AG04449 (cell line): ENCODE measurements at places on chromosomes 3 and 15.

DNA sequence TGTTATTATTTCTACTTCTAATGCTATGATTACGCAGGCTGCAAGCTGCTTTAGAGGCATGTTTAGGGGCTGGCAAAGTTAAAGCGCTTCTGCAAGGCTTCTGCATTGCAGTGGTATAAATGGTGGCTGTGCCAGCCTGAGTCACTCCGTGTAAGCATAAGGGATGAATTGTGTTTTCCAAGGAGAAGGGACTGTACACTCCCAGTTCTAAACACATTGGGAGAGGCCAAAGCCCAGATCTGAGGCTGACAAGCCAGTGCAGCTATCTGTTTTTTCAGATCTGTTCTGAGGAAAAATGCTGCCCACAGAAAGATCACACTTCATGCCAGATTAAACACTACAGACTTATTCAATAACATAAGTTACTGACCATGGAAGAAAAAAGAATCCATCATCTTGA, 83.8 kb downstream of the PRICKLE2 start:
- DNase-seq: no peak

- no peak for DNase-seq
These were observed 53.2 kb upstream of the HEG1 start for GRCh38 chr3:125108833-125109535.

GRCh38 chr3:85790445-85791030, 831.7 kb downstream of the CADM2 start:
- DNase-seq: no peak

DNA sequence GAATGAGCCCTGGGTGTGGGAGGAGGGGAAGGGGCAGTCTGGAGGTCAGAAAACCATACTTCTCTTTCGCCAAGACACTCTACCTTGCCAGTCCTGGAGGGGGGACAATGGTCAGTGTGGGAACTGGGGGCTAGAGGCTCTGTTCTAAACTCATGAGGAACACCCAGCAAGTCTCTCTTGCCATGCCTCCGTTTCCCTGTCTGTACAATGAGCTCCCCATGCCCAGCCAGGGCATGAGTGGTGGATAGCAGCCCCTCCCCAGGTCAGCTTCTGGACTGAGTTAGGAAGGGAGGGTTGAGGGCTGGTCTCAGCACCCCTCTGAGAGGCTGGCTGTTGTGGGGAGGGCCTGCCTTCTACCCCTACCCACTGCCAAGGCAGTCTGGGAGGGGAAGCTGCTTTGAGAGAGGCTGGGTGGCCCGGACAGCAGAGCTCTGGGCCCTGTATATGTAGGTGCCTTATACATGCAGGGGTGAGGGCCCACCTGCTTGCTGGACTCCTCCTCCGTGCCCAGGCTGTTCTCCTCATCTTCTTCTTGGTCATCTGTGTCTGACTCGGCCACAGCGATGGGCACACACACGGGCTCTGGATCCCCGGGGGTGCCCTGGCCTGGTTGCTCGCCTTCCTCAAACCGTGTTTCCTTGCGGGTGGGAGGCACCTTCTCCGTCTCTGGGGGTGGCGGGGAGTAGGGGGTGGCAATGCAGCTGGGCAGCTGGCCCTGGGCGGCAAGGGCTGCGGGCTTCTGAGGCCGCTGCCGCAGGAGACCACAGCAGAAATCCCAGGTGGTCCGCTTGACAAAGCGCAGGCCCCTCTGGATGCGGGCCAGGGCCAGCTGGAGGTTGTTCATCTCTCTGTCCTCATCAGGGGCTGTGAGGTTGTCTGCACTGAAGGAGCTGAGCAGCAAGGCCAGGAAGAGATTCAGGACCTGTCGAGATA, 68.8 kb downstream of the SCN5A start:
- no peak for DNase-seq

- DNase-seq: no peak
These were observed 90.6 kb downstream of the POLR2M start for GRCh38 chr15:57797110-57797509.
